ENCODE measurements at places on chromosomes 3 and 15.

DNA sequence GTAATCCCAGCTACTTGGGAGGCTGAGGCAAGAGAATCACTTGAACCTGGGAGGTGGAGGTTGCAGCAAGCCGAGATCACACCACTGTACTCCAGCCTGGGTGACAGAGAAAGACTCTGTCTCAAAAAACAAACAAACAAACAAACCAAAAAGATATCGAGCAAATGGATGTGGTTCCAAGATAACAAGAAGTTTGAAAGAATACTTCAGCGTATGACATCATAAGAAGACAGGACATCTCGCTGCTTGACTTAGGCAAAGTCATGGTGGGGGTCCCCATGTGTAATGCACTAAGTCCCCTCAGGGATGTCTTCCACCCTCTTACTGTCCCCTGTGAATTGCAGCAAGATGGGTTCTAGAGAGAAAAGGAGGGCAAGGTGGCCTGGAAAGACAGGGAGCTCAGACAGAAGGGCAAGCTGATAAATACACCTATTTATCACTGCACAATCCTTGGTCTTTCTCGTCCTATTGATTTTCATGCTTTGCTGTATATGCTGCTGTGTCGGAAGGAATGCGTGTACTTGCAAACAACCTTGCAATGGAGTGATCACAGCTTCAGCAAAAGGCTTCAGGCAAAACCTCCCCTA lies 115.0 kb downstream of the BDH1 start:
- no peak overlapping the region for H3K4me3 ChIP-seq
- H3K27me3 ChIP-seq: no peaks in the 10 kb centered on the region
- no peak overlapping the region for H3K27ac ChIP-seq
- peaks cover 7% of the 10 kb centered on the region for H3K4me1 ChIP-seq
- H3K36me3 ChIP-seq: no peaks in the 10 kb centered on the region

- no peak overlapping the region for H3K4me3 ChIP-seq
- H3K36me3 ChIP-seq: no peaks in the 10 kb centered on the region
- no peaks in the 10 kb centered on the region for H3K27me3 ChIP-seq
These were observed 17.3 kb downstream of the IGSF10 start for GRCh38 chr3:151443583-151443982.

- H3K27me3 ChIP-seq: no peaks in the 10 kb centered on the region
- H3K4me1 ChIP-seq: no peaks in the 10 kb centered on the region
- no peaks in the 10 kb centered on the region for H3K36me3 ChIP-seq
These were observed 39.9 kb downstream of the PEAK1 start for GRCh38 chr15:77380033-77380432.

GRCh38 chr3:126194713-126195305 lies 14.4 kb upstream of the ALDH1L1 start:
- no peak for DNase-seq
- H3K36me3 ChIP-seq: no peaks in the 10 kb centered on the region
- H3K4me1 ChIP-seq: no peaks in the 10 kb centered on the region
- H3K4me3 ChIP-seq: no peak overlapping the region

GRCh38 chr15:32888221-32888761 lies 170.5 kb downstream of the GREM1 start:
- no peak overlapping the region for H3K4me3 ChIP-seq
- no peaks in the 10 kb centered on the region for H3K4me1 ChIP-seq
- H3K36me3 ChIP-seq: no peaks in the 10 kb centered on the region
- H3K27me3 ChIP-seq: no peaks in the 10 kb centered on the region

DNA sequence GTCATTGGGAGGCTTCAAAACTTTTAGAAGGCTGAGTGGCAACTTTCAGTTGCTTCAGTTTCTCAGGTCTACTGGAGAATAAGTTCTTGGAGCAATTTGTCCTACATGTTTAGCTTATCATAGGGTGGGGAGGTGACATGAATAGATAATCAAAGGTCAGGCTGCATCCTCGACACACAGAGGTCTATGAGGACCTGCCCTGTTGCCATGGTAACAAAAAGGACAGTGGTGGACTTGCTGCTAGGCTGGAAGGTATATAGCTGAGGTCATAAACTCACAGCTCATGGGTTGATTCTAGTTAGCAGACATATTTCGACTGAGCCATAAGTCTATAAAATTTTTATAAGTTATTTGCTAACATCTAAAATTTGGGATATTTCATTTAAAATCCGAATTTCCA lies 267.0 kb downstream of the THRB start:
- H3K27me3 ChIP-seq: no peaks in the 10 kb centered on the region
- H3K36me3 ChIP-seq: no peaks in the 10 kb centered on the region
- no peak overlapping the region for H3K4me3 ChIP-seq
- H3K4me1 ChIP-seq: no peaks in the 10 kb centered on the region
- no peak for DNase-seq

GRCh38 chr3:159277814-159278213 lies 476.0 kb downstream of the MFSD1 start:
- no peak overlapping the region for H3K27ac ChIP-seq
- H3K4me1 ChIP-seq: no peaks in the 10 kb centered on the region
- H3K27me3 ChIP-seq: no peaks in the 10 kb centered on the region

- H3K4me3 ChIP-seq: no peak overlapping the region
- no peaks in the 10 kb centered on the region for H3K27me3 ChIP-seq
- H3K27ac ChIP-seq: no peak overlapping the region
- H3K4me1 ChIP-seq: no peaks in the 10 kb centered on the region
- no peaks in the 10 kb centered on the region for H3K36me3 ChIP-seq
- DNase-seq: no peak
These were observed 124.2 kb downstream of the ASB7 start for GRCh38 chr15:100726421-100727190.

- H3K27ac ChIP-seq: no peak overlapping the region
- H3K4me1 ChIP-seq: no peaks in the 10 kb centered on the region
- DNase-seq: no peak
- H3K27me3 ChIP-seq: no peaks in the 10 kb centered on the region
These were observed 43.9 kb downstream of the ADCY5 start for GRCh38 chr3:123405021-123405420.

GRCh38 chr15:92809880-92810361 lies 90.2 kb upstream of the CHD2 start:
- peak overlapping the region; percentile 61 for H3K4me3 ChIP-seq
- DNase-seq: peak; percentile 43
- no peaks in the 10 kb centered on the region for H3K36me3 ChIP-seq
- peak overlapping the region; percentile 94 for H3K27ac ChIP-seq
- H3K27me3 ChIP-seq: no peaks in the 10 kb centered on the region
- H3K4me1 ChIP-seq: peaks cover 59% of the 10 kb centered on the region

DNA sequence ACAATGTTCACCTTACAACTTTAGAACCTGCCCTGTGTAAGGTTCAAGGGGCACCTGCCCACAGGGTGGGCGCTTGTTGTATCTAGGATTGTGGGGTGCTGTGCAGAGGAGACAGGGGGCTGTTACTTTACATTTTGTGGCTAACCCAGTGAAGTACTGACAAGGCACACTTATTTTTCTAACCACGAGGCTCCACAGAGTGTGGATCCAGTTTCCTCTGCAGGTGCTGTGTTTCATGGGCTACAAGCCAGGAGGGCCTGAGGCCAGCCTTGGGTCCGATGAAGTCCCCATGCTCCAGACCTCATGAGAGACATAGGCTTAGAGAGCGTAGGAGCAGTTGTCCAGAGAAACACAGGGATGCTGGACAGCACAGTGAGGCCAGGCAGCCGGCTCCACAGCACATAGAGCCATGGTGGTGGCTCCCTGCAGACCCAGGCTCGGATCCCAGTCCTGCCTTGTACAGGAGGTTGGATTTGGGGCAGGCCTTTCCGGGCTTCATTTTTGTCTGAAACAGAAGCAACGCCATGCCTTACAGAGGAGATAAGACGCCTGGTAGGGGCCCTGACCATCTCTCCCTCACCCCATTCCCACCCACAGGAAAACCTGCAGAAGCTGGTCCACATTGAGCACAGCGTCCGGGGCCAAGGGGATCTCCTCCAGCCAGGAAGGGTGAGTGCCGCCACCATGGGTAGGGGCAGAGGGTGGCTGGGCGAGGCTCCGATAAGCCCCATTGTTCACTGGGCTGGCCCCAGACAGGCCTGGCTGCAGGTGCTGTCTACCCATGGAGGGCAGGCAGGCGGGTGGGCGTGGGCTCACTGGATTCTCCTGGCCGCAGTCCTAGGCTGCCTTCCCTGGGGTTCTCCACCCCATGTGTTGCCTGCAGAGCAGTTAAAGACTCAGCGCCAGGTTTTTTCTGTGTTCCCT lies 40.1 kb upstream of the NR2C2 start:
- no peaks in the 10 kb centered on the region for H3K4me1 ChIP-seq
- peak; percentile 6 for DNase-seq

GRCh38 chr15:35466476-35466875 lies 79.5 kb downstream of the DPH6 start:
- no peaks in the 10 kb centered on the region for H3K36me3 ChIP-seq
- H3K27ac ChIP-seq: no peak overlapping the region
- H3K4me3 ChIP-seq: no peak overlapping the region
- no peaks in the 10 kb centered on the region for H3K4me1 ChIP-seq

DNA sequence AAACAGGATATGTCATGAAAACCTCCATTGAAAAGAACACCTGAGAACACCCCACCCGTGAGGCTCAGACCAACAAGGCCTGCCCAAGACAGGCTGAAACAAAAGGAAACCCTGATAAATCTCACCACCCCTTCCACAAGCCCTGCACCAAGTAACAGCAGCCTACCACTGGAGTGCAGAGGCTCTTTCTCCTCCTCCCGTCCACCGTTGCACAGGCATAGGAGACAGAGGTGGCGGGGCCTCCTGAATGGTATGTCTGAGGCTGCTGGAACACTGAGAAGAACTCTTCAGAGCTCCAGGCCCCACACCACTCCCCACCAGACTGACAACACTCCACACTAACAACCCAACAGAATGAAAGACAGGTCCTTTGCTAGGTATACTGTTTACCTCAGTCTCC lies 21.4 kb downstream of the CHDH start:
- no peak overlapping the region for H3K4me3 ChIP-seq
- DNase-seq: no peak
- H3K4me1 ChIP-seq: no peaks in the 10 kb centered on the region
- no peak overlapping the region for H3K27ac ChIP-seq
- H3K36me3 ChIP-seq: no peaks in the 10 kb centered on the region

DNA sequence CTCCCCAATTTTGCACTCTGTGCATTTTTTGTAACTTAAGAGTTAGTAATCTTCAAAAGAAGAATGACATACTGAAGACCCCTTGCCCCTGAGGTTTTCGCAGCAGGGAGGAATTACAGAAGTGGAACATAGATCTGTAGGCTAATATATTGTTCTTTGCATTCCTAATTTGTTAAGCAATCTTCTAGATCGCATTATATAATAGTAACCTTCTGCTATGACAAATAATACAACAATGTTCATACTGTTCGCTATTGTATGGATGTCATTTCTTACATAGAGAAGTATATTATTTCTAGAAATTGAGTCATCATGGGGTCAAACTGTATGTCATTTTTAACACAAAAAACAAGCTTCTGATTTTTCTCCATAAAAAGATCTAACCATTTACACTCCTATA lies 95.8 kb upstream of the TGFBR2 start:
- H3K4me1 ChIP-seq: no peaks in the 10 kb centered on the region
- no peaks in the 10 kb centered on the region for H3K36me3 ChIP-seq
- no peak overlapping the region for H3K4me3 ChIP-seq
- DNase-seq: no peak

DNA sequence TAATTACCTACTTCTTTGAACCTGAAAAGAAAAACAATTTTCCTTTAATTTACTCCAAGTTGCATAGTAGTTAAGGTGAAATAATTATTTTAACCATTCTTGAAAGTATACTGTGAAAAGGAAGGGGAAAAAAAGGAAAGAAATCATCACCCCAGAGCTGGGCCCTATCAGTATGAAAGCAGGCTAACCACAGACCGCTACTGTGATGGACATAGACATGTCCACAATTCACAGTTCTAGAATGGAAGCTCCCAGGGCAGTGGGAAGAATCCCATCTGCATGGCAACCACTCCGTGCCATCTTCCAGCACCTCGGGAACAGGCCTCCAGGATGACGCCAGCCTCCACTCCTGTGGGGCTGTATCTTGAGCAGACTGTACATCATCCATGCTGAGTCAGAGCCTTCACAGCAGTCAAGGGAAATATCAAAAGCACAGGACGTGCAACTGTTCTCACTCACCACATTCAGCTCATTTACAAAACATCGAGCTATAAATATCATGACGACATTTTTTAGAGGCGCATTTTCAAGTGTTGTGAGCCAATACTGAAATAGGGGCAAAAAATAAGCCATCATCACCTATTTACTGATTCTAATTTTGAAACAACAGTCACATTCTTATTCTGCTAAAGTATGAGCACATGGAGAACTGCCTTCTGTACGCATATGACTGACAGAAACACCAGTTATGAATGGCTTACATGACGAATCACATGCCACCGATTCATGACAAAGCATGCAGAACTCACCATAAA lies 119.7 kb downstream of the SNRK start:
- no peak overlapping the region for H3K4me3 ChIP-seq
- no peaks in the 10 kb centered on the region for H3K27me3 ChIP-seq
- H3K27ac ChIP-seq: no peak overlapping the region
- DNase-seq: no peak
- H3K36me3 ChIP-seq: no peaks in the 10 kb centered on the region

- no peaks in the 10 kb centered on the region for H3K36me3 ChIP-seq
- H3K27ac ChIP-seq: no peak overlapping the region
- H3K27me3 ChIP-seq: no peaks in the 10 kb centered on the region
- no peak for DNase-seq
These were observed 84.5 kb downstream of the WDR76 start for GRCh38 chr15:43911235-43911781.

DNA sequence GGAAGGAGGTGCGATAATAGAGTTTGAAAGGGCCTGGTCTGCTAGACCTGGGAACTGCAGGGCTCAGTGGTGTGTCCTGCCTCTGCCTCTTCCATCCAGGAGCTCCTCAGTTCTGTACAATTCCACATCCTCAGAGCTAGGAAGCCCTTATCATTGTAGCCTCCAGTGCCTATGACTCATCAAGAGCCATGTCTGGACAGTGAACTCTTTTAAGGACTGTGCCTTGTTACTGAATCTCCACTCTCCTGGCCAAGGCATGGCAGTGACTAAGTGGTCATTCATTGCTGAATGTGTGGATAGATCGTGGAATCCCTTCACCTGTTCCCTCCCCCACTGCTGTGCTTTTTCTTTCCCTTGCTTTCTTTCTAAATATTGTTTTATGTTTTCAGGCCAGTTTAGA lies 2.9 kb downstream of the TIMP4 start:
- no peak for DNase-seq
- no peaks in the 10 kb centered on the region for H3K4me1 ChIP-seq
- H3K36me3 ChIP-seq: no peaks in the 10 kb centered on the region
- H3K27ac ChIP-seq: no peak overlapping the region
- no peak overlapping the region for H3K4me3 ChIP-seq

GRCh38 chr15:49984436-49984835 lies 134.6 kb downstream of the ATP8B4 start:
- no peak overlapping the region for H3K27ac ChIP-seq
- H3K36me3 ChIP-seq: no peaks in the 10 kb centered on the region
- H3K4me1 ChIP-seq: no peaks in the 10 kb centered on the region
- no peaks in the 10 kb centered on the region for H3K27me3 ChIP-seq
- no peak overlapping the region for H3K4me3 ChIP-seq
- DNase-seq: no peak

DNA sequence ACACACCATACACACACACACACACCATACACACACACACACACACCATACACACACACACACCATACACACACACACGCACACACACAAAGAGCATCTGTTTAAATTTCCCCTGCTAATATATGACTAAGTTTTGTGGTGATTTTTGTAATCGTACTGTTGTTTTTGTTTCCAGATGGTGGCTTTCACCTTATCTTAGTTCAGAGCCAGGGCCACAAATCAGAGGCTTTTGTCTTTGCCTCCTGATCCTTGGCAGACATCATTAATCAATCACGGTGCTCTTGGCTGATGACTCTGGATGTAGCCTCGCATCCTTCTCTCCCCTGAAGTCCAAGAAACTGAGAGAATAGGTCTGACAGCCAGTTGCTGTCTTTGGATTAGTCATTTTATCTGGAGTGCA lies 52.1 kb downstream of the EDEM1 start:
- no peak for DNase-seq
- H3K27me3 ChIP-seq: no peaks in the 10 kb centered on the region
- no peaks in the 10 kb centered on the region for H3K36me3 ChIP-seq
- no peak overlapping the region for H3K27ac ChIP-seq
- no peaks in the 10 kb centered on the region for H3K4me1 ChIP-seq

Measured in CD8-positive, alpha-beta memory T cell (primary cell).